ENCODE measurements at places on chromosomes 16 and 17.

DNA sequence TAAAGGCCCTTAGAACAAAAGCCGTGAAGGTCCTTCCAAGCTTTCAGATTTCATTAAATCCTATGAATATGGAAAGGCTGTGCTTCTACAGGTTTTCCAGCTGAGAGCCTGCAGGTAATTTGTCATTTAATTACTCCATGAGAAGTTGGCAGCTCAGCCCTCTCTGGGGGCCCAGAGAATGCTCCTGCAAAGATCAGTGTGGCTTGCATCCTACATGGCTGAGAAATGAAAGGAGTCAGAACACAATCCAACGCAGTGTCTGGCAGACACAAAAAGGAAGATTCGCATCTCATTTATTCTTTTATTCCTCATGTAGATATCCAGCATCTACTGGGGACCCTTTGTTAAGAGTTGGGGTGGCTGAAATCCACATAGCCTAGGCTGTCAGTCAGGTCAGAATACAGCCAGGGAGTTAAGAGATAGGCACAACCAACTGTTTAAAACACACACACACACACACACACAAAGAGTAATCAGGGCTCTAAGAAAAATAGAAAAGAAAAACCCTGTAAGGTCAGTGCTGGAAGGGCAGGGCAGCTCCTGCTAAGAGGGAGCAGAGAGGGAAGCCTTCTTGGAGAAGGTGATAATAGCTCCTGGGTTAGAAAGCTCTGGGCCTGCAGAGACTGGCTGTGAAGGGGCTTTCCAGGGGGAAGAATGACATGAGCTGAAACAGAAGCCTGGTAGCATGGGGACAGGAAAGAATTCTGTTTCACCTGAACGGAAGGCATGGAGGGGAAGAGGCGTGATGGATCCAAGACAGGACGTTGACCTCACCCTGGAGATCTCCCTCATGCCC is 46.9 kb upstream of the WSCD1 start:
- no peak for DNase-seq

DNA sequence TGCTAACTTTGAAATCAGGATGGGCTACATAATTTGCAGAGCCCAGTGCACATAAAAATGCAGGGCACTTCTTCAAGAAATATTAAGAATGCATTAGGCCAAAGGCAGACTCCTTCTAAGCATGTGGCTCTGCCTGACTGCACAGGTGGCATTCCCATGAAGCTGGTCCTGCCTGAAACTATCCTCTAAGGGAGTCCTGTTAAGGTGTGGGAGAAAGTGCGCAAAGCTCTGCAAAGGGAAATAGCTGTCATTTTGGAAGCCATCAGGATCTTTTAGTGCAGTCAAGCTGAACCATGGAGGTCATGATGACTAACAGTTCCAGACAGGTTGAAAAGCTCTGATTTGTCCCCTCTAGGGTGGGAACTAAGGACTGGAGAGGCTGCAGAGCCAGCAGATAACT is 41.9 kb upstream of the CRHR1 start:
- DNase-seq, result no peak

GRCh38 chr17:5715478-5715877 is 131.2 kb upstream of the NLRP1 start:
- DNase-seq, result no peak

DNA sequence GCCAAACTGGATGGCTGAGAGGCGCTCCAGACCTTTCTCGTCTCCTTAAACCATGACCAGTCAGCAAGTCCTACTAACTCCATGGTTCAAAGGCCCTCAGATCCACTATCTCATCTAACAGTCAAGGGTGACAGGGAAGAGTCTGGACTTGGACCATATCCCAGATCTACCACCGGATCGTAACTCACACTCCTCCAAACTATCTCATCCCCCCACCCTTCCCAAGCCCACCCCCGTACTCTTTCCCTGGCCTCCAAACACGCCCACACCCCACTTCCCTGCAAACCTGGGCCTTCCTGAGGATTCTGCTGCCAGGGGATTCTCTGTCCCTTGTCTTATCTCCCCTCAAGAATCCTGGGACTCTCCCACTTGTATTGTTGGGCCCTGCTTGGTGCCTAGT is 5.1 kb downstream of the CDIP1 start:
- no peak for DNase-seq

- no peak for DNase-seq
These were observed 6.2 kb downstream of the NT5M start for GRCh38 chr17:17309356-17309755.

GRCh38 chr17:68509141-68510057 is 2.8 kb upstream of the PRKAR1A start:
- no peak for DNase-seq

GRCh38 chr16:1071561-1072225 is 854 bp upstream of the SSTR5 start:
- no peak for DNase-seq

DNA sequence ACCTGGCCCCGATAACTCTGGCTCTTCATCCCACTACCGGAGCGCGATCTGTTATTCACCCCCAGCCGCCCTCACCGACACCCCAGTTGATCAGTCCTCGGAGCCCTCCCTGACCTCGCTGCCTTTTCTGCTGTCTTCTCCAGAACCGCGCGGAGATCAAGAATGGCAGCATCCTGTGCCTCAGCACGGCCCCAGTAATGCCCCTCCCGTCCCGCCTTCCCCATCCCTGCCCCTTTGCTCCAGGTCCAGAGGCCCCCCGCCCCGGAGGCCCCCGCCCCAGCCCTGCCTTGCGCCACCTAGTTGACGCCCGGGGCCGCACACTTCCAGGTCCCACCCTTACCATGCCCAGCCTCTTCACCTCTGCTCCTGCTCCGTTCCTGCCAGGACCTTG is 872 bp downstream of the ELMO3 start:
- no peak for DNase-seq

- DNase-seq, result no peak
These were observed 170.2 kb downstream of the CEP112 start for GRCh38 chr17:66021757-66022156.

- no peak for DNase-seq
These were observed 29.5 kb upstream of the SDR42E2 start for GRCh38 chr16:22132801-22133200.

DNA sequence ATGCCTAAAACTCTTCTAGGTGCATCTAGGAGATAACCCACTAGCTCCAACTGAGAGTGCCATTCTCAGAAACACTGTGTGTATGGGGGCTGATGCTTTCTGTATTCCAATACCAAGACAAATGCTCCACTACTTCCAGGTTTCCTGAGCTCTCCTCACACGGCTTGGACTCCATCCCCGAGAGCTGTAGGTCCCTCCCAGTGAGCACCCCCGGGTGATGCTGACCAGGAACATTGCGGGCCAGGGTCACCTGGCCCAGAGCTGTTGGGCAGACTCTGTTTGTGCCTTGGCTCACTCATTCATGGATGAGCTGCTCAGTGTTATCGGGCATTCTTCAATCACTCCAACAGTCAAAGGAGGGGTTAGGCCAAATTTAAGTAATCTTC is 7.0 kb downstream of the CUEDC1 start:
- DNase-seq, result no peak

- no peak for DNase-seq
These were observed 28.7 kb upstream of the MMD start for GRCh38 chr17:55450232-55450825.

- DNase-seq, result no peak
These were observed 32.8 kb downstream of the TMEM186 start for GRCh38 chr16:8764525-8765250.

- DNase-seq, result no peak
These were observed 32.7 kb downstream of the ARHGAP23 start for GRCh38 chr17:38460716-38461630.

GRCh38 chr16:13055480-13055879 is 154.1 kb downstream of the SHISA9 start:
- DNase-seq, result no peak

GRCh38 chr17:74904687-74905409 is 11.4 kb upstream of the FADS6 start:
- no peak for DNase-seq

DNA sequence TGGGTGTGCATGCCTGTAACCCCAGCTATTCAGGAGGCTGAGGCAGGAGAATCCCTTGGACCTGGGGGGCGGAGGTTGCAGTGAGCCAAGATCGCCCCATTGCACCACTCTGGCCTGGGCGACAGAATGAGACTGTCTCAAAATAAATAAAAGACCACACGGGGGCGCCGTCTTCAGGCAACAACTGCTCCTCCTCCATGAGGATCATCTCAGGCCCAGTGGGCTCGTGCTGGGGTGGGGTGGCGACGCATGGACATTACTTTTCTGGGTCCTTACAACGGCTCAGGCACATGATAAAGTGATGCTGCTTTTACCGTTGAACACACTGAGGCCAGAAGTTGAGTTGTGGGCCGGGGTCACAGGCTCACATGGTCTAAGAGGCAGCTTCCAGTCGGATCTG is 56.2 kb downstream of the PRMT7 start:
- no peak for DNase-seq

DNA sequence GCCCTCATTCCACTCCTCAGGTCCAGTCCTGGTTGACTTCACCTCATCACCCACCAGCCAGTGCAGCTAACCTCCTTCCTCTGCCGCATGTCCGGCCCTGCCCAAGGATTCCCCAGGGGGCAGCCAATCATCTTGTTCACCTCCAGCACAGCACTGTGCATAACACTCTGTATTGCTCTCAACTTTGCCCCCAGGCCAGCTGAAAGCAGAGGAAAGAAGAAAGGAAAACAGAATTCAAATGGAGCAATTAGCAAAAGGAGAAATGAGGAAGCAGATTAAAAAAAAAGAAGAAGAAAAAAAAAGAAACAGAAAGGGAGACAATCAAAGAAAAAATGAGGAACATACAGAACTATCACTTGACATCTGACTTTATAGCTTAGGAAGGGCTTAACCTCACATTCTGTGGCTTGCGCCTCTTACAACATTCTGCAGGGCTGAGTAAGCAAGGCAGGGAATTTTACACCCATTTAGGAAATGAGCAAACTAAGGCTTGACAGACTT is 26.1 kb downstream of the GAS7 start:
- no peak for DNase-seq

DNA sequence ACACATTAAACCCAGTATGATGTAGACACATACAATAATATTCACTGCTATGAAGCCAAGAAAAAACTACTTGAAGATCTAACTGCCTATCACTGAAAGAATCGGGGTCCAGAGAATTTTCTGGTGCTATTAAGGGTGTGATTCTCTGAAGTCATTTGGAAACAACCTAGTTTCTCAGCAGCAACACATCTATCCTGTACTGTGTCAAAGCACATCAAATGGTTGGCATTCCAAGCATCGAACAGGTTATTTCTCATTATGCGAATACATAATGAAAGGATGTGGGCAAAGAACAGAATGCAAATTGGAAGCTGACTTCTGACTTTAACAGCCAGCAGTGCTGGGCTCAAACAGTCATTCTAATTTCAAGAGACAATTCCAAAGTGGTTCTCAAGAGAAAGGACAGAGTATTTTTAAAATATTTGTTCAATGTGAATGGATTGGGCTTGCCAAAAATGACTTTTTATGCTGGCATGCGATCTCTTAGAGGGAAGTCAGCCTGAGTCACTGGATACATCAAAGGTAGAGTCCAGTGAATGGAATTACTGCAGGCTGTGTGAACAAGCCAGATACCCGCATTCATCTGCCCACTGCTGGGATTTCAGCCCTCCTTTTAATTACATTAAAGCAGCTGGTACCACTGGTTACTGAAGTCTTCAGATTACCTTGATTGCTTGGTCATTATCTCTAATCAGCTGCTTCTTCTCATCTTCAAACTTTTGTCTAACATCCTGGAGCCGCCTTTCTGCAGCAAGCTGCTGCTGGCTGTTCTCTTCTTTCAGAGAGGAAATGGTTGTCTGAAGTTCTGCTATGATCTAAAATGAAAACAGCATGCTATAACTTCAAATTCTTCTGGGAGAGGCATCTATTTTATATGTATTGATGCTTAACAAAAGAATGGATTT is 181.2 kb upstream of the AXIN2 start:
- no peak for DNase-seq

- DNase-seq, result no peak
These were observed 372.1 kb downstream of the XYLT1 start for GRCh38 chr16:17098685-17099084.

DNA sequence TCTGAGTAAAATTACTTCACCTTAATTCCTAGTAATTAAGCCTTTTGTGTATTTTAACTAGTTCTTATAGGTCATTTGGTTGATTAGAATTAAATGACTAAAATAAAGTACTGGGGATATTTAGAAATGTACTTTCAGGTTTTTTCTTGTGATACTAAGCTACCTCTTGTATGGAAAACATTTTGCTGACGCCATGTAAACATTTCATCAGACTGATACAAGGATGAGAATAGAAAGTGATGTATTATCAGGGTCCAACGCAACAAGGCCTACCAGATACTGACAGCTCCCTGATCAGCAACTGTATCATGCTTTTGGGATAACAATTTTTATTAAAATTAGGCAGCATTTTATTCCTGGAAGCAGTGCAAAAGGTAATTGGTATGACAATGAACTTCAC is 1.7 kb downstream of the SMARCE1 start:
- DNase-seq, result no peak

GRCh38 chr17:44786551-44787081 is 27.8 kb downstream of the ADAM11 start:
- DNase-seq, result no peak

GRCh38 chr16:8571061-8571596 is 19.2 kb downstream of the TMEM114 start:
- DNase-seq, result no peak

DNA sequence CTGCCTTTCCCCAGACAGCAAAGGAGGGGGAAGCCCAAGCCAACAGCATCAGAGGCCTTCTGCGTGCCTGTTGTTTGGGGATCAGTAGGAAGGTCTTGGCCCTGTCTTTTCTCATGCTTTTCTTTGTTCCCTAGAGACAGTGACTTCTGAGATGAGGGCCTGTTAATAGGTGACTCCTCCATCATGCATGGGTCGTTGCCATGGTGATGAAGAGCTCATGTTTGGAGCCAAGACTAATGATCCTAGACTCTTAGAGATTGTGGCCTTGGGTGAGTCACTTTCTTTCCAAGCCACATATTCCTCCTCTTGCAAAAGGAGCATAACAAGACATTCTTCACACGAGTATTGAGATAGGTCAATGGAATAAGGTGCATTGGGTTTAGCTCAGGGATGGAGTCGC is 201.1 kb upstream of the ASIC2 start:
- DNase-seq, result peak; percentile 26

DNA sequence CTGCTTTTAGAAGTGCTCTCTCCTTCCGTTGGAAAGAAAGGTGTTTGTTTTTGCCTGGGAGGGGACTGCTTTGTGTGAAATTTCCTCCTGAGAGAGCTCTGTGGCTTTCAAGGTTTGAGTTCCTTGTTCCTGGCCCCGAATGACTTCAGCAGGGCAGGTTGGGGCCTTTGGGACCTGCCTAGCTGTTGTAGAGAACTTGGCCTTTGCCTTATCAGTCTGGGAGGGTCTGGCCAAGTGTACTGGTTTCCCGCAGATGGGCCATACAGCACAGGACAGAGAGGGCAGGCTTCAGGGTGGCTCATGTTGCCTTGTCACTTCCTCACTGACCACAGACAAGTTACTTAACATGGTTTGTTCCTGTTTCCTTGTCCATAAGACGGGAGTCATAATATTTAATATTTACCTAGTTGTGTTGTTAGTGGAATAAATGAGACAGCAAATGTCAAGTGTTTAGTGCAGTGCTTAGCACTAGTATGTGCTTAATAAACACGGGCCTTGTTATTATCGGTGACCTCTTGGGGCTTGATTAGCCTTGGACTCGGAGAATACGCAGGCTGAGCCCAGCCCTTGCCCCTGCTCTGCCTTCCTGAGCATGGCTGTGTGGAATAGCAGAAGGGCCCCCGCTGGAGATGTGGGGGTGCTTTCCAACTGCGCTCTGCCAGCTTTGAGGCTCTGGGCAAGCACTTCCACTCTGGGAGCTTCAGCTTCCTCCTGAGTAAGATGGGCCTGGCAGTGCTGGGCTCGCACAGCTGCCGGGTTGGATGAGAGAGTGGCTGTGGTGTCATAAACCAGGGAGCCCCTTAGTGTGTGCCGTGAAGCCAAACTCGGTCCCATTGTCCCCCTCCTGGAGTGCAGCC is 6.6 kb downstream of the PRSS8 start:
- no peak for DNase-seq
